ENCODE measurements at places on chromosomes 6 and 20.

- H3K27ac ChIP-seq = no peak overlapping the region
- H3K36me3 ChIP-seq = no peaks in the 10 kb centered on the region
- H3K4me3 ChIP-seq = no peak overlapping the region
- H3K4me1 ChIP-seq = peaks cover 43% of the 10 kb centered on the region
- H3K27me3 ChIP-seq = no peaks in the 10 kb centered on the region
These were observed 79.6 kb upstream of the SIRPA start for GRCh38 chr20:1815502-1816085.

- DNase-seq = no peak
- no peaks in the 10 kb centered on the region for H3K4me1 ChIP-seq
- H3K4me3 ChIP-seq = no peak overlapping the region
- H3K27me3 ChIP-seq = no peaks in the 10 kb centered on the region
These were observed 608.1 kb downstream of the KIF16B start for GRCh38 chr20:15965165-15965564.

- H3K4me3 ChIP-seq = no peak overlapping the region
- H3K27me3 ChIP-seq = no peaks in the 10 kb centered on the region
- H3K4me1 ChIP-seq = peaks cover 33% of the 10 kb centered on the region
- DNase-seq = no peak
These were observed 203.9 kb upstream of the MARCKS start for GRCh38 chr6:113653275-113653674.

DNA sequence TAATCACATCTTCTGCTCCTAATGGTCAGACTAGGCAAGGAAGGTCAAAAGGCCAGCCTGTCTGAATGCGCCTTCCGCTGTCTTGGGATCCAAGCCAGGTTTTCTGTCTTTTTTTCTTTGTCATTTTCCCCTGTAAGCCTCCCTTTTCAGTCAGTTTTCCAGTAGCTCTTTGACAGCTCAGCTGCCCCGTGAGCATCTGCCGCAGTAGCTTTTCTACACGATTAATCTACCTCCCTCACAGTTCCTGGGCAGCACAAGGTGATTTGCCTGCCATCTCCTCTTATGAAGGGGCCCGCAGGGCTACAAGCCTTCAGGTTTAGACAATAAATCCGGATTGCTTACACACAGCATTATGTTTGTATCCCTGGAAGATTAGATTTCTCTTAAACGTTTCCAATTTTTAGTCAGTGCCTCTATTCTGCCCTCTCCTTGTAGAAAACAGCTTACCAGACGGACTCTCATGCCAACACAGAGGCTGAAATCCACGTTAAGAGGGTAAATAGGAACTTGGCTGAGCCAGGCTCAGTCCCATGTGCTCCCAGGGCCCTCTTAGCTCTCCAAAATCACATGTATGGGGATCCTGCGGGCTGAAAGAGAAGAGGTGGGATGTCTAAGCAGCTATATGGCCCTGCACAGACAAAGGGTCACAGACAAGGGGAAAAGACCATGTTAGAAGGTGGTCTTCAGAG lies 77.2 kb downstream of the LY86 start:
- H3K27me3 ChIP-seq = no peaks in the 10 kb centered on the region
- H3K27ac ChIP-seq = no peak overlapping the region
- peaks cover 14% of the 10 kb centered on the region for H3K4me1 ChIP-seq
- DNase-seq = no peak
- no peak overlapping the region for H3K4me3 ChIP-seq
- no peaks in the 10 kb centered on the region for H3K36me3 ChIP-seq

- peaks cover 15% of the 10 kb centered on the region for H3K4me1 ChIP-seq
- no peaks in the 10 kb centered on the region for H3K27me3 ChIP-seq
- H3K27ac ChIP-seq = peak overlapping the region; percentile 65
- DNase-seq = no peak
- H3K4me3 ChIP-seq = peak overlapping the region; percentile 79
These were observed 982 bp downstream of the HECA start for GRCh38 chr6:139135578-139136545.

DNA sequence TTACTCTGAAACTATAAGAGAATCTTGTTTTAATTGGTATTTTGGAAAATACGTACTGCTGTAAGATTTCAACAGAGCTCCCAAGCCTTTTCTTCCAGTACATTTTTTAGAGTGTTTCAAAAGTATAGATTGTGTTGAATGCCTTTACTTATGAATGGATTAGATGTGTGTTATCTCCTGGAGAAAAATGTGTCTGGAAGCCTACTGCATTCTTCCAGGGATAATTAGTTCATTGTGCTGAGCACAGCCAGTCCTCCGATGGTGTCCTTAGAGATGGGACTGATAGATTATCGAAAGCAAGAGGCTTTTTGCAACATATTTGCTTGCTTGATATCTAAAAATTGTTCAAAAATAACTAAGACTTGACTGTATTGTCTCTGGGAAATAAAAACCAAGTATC lies 114.2 kb downstream of the PLEKHG1 start:
- peaks cover 5% of the 10 kb centered on the region for H3K4me1 ChIP-seq
- H3K4me3 ChIP-seq = no peak overlapping the region
- DNase-seq = no peak
- no peaks in the 10 kb centered on the region for H3K36me3 ChIP-seq

DNA sequence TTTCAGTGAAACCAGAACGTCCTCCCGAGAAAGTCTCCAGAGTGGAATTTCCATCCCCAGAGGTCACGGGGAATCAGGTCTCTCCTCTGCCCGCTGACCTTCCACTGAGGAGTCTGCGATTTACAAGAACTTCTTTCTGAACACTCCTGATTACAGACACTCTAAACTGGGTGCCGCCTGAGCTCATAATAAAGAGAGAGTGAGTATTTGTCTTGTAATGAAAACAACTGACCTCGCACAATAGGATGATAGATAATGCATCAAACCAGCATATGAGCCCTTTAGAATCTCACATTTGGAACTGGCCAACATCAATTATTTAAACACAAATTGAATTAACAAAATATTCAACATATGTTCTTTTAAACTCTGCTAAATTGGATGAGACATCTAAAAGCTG lies 47.5 kb downstream of the DLL1 start:
- no peak overlapping the region for H3K27ac ChIP-seq
- DNase-seq = no peak
- H3K4me3 ChIP-seq = no peak overlapping the region
- no peaks in the 10 kb centered on the region for H3K27me3 ChIP-seq
- no peaks in the 10 kb centered on the region for H3K4me1 ChIP-seq
- no peaks in the 10 kb centered on the region for H3K36me3 ChIP-seq

All from MCF 10A (cell line).